ENCODE measurements at places on chromosomes 13 and 19.

- DNase-seq: no peak
Measured at GRCh38 chr13:36362251-36362650, 16.1 kb upstream of the SPART start.

DNA sequence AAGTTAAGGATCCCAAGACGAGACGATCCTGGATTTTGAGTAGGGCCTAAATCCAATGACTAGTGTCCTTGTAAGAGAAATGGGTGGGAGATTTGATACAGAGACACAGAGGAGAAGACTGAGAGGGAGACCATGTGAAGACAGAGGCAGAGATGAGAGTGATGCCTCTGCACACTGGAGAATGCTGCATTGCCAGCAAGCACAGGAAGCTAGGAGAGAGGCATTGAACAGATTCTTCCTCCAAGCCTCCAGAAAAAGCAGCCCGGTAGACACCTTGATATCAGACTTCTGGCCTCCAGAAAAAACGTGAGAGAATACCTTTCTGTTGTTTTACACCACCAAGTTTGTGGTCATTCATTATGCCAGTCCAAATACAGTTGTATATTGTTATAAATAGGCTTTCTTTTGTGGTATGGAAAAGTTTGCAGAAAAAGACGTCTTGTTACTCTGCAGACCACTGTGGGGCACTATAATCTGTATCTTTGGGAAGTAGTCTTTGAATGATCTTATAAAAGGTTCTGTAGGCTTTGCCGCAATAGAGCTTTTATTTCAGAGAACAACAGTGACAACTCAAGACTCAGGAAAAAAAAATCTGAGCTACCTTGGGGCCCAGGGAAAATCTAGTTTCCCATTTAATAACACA, 17.9 kb upstream of the RFC3 start:
- no peak for DNase-seq

GRCh38 chr19:47603706-47604565, 5.0 kb upstream of the BICRA start:
- no peak for DNase-seq

DNA sequence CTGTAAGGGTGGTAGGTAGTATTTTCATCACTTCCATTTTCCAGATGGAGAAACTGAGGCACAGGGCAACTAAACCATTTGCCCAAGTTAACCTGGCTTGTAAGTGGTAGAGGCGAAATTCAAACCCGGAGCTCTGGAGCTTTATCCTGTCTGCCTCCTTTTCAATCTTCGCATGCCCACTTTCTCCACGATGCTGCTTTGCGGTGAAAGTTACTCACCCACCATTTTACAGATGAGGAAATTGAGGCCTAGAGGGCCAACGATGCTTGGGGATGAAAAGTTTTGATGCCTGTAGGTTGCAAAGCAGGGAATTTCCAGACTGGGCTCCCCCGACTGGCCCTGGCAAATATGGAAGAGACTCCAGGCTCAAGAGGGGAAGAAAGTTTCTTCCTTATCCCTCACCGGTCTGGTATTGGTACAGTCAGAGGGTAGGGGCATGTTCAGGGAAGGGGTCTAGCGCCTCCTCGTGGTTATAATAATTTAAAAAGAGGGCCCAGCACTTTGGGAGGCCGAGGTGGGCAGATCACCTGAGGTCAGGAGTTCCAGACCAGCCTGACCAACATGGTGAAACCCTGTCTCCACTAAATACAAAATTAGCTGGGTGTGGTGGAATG, 1.9 kb upstream of the SH2D3A start:
- no peak for DNase-seq

- no peak for DNase-seq
Measured at GRCh38 chr13:74871369-74872070, 610.4 kb downstream of the TBC1D4 start.

GRCh38 chr13:104008541-104009435, 942.6 kb upstream of the SLC10A2 start:
- DNase-seq: no peak

GRCh38 chr19:43444531-43445287, 20.7 kb downstream of the LYPD3 start:
- DNase-seq: no peak

DNA sequence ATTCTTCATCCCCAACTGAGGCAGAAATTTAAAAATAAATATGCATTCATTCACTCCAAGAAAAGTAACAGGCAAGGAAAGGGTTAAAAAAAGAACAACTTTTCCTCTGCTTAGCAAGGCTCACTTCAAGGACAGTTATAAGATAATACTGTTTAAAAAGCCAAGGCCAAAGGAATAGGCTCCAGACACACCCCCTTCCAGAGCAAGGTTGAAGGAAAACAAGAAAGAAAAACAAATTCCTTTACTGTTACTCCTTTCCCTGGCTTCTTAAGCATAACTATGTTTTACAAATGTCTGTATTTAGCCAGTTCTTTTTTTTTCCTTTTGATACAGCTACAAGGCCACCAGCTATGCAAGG, 8.5 kb downstream of the SIGLEC11 start:
- DNase-seq: no peak

DNA sequence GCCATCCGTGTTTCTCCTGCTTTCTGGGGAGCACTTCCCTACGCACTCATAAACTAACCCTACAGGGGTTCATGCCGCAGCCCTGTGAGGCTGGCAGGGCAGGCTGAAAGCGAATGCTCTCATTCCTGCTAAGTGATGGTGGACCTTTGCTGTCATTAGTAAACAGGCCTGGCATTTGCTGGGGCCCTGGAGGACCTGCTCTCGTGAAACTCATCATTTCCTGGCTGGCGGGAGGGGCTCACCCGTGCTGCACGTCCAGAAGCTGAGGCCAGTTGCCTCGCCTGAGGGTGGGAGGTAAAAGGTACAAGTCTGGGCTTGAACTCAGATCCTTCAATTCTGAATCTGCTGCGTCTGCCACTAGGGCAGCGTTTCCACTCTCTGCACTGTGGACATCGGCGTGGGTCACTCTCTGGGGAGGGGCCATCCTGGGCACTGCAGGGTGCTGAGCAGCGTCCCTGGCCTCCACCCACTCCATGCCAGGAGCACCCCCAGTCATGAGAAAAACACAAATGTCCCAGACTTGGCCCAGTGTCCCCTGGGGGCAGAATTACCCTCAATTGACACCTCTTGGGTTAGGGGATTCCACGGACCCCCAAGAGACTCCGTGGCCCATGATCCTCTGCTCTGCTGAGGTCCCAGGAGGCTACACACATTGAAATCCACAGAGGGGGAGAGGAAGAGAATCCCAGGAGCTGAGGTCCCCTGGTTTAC, 7.0 kb downstream of the MOB3A start:
- DNase-seq: no peak

DNA sequence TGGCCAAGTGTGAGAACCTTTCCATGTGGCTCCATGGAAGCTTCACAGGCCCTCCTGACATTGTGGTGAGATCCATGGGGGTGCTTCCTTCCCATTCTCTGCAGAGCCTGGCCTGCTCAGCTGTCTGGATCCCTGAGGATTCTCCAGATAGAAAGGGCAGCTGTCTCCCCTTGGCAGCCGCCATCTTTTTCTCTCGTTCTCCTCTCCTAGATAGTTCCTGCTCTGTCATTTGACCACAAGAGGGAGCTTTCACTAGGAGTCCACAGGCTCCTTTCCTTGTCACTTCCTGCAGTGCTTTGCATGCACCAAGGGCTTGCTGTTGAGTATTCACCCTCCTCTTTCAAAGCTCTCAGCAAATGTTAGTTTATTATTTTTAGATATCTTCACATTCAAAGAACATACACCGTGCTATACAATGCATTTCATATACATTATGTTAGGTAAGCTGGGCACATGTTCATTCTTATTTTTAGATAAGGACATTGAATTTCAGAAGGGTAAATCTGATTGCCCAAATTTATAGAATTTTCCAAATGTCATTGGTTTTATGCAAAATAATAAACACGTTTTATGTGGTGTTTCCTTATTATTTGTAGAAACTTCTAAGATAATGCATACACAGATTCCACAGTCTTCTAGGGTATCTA, 133.2 kb downstream of the FRY start:
- DNase-seq: no peak

Measured in stimulated activated CD8-positive, alpha-beta memory T cell treated with anti-CD3 and anti-CD28 coated beads, Interleukin-4, amount 100 ng/mL, for 4 hours (primary cell).